ENCODE measurements at places on chromosomes 11 and 22.

- no peak for DNase-seq
Observed at GRCh38 chr11:27237643-27238042, 125.4 kb downstream of the CCDC34 start.

- no peak for DNase-seq
Observed at GRCh38 chr22:49377306-49377705, 450.4 kb downstream of the BRD1 start.

GRCh38 chr11:112459001-112459400, 198.3 kb upstream of the PLET1 start:
- DNase-seq, result no peak

DNA sequence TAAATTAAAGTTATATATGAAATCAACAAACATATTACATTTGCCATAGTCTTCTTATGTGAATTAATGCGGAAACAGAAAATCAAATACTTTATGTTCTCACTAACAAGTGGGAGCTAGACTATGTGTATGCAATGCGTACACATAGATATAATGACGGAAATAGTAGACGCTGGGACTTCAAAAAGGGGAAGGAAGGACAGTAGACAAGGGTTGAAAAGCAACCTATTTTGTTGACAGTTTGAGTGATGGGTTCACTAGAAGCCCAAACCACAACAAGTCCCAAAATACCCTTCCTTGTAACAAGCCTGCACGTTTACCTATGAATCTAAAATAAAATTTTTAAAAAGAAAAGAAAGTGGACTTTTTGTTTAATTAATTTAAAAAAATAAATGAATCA, 430.8 kb upstream of the CNTN5 start:
- no peak for DNase-seq

DNA sequence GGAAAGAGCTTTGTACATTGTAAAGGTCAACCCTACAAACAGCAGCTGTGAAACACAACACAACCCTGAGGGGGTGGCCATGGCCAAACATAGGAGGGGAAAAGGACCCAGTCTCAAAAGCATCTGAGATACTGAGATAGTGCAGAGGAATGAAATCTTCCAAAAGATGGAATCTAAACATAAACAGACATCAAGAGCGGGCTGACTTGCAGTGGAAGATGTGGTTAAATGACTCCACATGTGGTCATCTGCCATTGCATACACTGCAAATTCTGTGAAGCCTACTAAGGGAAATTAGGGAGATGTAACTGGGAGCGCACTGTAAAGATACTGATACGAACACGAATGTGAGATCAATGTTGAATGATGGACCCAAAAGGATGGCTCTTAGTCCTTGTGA, 22.0 kb downstream of the BDNF start:
- no peak for DNase-seq

DNA sequence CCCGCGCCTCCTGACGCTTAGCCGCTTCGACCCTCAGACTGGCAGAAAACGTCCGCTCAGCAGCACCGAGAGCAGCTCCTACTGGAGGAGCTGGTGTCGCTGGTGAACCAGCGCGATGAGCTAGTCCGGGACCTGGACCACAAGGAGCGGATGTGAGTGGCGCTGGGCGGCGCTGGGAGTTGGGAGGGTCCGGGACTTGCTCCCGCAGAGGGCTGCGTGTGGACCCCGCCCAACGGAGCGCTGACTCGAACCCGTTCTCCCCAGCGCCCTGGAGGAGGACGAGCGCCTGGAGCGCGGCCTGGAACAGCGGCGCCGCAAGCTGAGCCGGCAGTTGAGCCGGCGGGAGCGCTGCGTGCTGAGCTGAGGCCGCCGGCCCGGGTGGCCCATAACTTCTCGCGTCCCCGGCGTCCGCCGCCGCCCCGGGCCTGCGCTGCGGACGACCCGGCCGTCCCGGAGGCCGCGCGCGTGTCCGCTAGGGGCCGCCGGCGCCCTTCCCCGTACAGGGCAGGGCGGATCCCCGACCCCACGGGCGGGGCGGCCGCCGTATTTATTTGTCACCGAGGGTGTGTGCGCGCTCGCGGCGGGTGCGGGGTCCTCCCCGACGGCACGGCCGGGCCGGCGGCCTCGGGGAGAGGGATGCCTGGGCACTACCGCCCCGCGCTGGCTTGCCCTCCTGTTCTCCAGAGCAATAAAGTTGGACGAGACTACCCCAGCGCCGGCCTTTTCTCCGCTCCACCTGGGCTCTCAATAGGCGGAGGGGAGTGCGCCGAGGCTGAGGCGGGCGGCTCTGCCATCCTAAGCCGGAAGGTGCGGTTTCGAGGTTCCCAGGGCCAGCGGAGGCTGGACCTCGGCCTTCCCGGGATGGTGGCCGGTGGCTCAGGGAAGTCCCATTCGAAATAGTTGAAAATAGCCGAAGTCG, 3.4 kb downstream of the KCNK7 start:
- no peak for DNase-seq

GRCh38 chr11:32072872-32073643, 17.8 kb upstream of the RCN1 start:
- DNase-seq, result no peak

- no peak for DNase-seq
Observed at GRCh38 chr11:123457187-123457770, 27.2 kb downstream of the GRAMD1B start.

GRCh38 chr22:30253205-30253852, 6.8 kb upstream of the LIF start:
- no peak for DNase-seq

- no peak for DNase-seq
Observed at GRCh38 chr22:45399712-45400445, 13.5 kb downstream of the SMC1B start.

DNA sequence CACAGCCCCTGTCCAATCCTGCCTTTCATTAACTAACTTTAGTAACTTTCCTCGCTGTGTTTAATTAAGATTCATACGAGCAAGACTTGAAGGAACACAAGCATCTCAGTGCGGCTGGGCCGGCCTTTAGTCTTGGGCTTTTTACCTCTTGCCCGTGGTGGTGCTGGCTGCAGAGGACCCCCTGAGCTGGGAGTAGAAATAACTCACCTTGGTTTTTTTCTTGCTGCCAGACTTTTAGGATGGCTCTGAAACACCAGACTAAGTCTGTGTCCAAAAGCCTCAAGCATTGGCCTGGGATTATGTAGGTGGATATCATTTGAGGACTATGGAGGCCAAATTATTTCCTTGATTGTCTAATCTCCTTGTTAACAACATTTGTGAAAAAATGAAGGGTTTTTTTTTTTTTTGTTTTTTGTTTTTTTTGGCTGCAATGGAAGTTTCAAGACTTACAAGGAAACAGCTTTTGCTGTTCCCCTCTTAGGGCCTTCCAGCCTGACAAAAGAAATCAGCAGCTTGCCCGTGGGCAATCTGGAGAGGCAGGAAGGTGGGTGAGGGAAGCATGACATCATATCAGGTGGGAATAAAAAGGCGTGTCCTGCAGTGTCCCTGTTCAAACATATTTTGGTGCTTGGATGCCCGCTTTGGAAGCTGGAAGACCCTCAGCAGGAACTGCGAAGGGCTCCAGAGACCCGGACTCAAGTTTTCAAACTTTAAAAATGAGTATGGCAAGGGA, 44.0 kb downstream of the SMIM38 start:
- no peak for DNase-seq

DNA sequence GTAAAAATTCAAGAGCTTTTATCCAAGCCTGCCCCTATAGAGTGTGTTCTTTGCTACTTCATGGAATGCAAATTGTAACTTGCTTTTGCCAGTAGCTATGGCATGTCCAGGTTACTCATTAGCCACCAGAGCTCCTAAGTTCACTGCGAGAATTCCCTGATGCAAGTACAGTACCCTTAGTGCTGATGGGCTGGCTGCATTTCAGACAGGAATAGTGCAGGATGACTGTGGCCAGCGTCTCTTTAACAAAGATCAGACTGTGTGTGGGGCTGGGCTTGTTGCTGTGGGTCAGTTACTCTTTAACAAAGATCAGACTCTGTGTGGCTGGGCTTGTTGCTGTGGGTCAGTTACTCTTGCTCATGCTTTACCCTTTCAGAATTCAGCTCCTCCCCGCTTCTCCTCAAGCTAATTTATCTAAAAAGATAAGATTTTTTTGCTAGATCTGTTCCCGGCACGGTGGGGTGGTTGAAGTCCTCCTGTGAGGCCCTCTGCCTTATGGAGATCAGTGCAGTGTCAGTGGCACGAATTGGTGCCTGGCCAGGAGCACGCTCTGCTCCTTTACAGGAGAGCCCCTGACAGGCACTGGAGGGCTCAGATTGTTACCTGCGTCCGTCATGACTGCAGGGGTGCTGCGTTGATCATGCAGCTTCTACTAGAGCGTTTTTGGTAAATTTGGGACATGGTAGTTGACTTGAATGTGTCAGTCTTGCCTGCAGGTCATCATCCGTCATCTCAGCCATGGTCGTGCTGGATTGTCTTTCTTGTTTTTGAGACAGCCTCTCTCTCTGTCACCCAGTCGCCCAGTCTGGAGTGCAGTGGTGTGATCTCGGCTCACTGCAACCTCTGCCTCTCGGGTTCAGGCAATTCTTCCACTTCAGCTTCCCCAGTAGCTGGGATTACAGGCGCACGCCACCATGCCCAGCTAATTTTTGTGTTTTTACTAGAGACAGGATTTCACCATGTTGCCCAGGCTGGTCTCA, 27.0 kb downstream of the AP2A2 start:
- DNase-seq, result no peak

DNA sequence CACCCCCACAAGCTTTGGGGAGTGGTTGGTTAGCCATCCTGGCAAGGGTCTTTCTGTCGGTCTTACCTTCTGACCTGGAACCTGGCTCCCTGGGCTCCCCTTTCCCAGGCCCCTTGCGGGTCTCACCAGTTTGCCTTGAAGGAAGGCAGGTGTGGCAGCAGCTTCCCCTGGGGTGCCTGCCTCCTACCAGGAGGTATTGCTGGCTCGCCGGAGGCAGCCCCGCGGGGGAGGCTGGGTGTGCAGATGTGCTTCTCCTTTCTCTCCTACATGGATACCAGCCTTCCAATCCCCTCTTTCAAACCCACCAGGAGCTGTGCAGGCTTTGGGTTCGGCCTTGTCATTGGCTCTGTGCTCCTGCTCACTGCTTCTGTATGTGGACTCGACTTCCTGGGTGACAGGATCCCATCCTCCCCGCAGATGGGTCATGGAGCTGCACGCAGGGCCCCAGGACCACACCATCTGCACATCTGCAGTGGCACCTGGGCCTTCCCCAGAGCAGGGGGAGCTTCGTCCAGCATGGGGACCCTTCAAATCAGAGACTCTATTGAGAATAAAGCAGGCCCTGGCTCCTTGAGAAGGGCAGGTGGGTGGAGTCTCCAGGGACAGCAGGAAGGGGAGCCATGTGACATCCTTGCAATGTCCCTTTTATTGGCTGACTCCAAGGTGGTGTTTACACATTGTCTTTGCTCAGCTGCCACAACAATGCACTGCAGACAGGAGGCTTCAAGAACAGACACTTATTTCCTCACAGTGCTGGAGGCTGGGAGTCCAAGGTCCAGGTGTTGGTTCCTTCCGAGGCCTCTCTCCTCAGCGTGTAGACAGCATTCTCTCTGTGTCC, 592.0 kb downstream of the BRD1 start:
- no peak for DNase-seq

DNA sequence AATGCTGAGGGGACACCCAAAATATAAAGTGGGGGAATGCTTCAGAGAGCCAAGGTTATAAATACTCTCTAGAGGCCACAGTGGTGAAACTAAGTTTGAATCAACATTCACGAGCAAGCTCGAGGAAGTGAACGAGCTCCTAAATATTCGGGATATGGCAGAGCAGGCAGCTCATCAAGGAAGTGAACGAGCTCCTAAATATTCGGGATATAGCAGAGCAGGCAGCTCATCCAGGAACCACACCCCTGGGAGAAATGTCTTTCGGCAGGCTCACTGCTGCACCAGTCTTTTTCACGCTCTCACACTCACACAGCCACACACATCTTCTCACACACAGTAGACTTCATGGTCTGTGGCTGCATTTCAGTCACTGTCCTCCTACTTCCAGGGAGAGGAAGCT, 787.5 kb downstream of the OPCML start:
- DNase-seq, result no peak

- no peak for DNase-seq
Observed at GRCh38 chr22:42719133-42719532, 1.5 kb downstream of the A4GALT start.

DNA sequence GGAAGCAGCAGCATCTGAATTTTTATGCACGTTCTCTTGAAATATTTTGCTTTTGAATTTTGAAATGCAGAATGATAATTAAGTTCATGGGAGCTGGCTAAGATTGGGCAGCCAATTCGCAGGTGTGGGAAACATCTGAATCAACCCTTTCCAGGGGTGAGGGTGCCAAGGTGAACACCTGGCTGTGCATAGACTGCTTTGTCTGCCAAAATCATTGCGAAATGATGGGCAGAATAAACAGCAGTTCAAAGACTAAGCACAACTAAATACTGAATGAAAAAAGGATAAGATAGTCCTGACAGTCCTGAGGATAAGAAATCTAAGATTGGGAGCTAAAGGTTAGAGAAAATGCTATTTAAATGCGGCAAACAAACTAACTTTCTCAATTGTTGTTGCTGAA, 813.3 kb upstream of the RAG2 start:
- no peak for DNase-seq

- no peak for DNase-seq
Observed at GRCh38 chr11:68467201-68467834, 6.8 kb downstream of the PPP6R3 start.

DNA sequence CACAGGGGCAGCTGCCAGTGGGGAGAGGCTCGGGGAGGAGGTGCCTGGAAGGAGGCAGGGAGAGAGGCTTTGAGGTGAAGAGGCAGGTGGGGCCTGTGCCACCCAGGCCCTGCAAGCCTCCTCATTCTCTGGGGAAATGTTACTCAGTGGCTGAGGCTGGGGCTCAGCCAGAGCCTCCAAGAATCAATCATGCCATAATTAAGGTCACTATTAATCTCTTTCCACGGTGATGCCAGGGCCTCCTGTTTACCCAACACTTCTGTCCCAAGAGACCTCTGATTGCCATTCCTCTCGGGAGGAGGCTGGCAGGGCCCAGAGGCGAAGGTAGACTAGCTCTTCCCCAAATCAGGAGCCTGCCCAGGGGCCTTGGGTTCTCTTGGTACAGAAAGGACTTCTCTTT, 38.4 kb downstream of the GDPD5 start:
- DNase-seq, result no peak

DNA sequence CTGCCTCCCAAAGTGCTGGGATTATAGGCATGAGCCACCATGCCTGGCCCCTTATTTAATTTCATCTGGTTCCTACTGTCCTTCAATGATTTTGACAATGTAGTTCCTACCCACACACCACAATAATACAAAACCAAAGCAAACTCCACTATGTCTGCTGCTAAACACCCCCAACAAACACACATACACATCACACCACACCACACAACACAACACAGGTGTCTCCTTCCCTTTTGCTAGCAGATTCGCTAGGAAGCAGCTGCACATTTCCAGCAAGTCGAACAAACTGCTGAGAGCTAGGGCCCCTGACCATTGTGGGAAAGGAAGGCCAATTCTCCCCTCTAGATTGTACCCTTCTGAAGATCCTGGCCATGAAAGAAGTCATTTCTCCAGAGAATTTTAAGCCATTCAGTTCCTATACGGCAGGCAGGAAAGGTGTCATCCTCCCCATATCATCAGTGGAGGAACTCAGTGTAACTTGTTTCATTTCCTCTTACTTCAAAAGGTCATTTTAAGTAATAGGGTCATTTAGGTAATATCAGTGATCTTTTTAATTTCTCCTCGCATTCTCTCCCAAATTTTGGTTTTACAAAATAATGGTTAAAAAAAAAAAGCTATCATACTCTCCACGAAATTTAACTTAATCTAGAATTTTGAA, 18.5 kb downstream of the NUMA1 start:
- no peak for DNase-seq

All from central memory CD8-positive, alpha-beta T cell (primary cell).